EH (cell line): ENCODE measurements at places on chromosomes 13 and 19.

- DNase-seq: no peak
These were observed 333.9 kb downstream of the RFC3 start for GRCh38 chr13:34151885-34152284.

DNA sequence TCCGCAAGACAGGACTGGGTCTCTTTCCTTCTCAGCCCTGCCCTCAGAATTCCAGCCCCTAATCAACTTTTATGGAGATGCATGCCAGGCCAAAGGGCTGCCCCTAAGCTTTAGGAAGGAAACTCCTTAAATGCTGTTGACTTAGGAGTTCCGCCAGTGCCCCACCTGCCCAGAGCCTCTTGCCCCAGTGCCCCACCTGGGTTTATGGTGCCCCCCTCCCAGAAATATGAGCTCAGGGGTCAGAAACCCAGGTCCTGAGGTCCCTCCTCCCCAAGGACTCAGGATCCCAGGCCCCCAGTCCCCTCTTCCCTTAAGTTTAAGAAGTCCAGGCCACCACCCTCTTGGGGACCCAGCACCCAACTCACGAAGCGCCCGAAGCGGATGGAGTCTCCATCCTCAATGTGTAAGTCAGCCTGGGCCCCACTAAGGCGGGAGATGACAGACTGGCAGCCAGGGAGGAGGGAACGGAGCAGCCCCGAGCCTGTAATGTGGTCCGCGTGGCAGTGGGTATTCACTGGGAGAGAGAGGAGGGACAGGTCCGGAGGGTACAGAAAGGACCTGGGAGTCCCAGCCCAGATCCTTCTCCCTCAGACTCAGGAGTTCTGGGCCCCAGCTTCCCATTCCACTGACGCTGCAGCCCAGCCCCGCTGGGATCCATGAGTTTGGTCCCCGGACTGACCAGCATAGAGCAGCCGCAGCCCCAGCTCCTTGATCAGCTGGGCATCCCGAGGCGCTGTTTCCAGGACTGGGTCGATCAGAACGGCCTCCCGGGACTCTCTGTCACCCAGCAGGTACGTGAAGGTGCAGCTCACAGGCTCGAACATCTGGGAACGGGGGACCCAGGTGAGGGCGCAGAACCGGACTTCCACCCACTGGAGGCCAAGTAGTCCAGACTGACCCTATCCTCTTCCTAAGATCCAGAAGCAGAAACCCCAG lies 897 bp downstream of the ETHE1 start:
- peak; percentile 38 for DNase-seq

- peak; percentile 53 for DNase-seq
These were observed 71.3 kb downstream of the KLF12 start for GRCh38 chr13:74062933-74063332.

DNA sequence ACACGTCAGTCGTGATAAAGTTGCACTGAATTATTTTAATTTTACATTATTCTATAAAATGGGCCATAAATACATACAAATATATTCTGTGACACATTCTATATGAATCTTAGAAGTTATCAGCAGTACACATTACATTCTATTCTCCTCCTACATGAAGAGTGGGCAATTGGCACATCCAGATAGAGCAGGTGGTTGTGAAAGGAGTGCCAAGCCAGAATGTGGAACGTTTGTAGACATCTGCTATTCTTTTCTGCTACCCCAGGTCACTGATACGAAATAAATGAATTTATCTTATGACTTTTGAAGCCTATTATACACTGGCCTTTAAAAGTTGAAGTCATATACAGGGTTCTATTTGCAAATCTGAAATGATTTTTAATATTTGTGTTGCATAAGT lies 373.2 kb downstream of the PCDH17 start:
- DNase-seq: no peak

GRCh38 chr19:55543567-55543966 lies 1.8 kb downstream of the SBK3 start:
- no peak for DNase-seq

DNA sequence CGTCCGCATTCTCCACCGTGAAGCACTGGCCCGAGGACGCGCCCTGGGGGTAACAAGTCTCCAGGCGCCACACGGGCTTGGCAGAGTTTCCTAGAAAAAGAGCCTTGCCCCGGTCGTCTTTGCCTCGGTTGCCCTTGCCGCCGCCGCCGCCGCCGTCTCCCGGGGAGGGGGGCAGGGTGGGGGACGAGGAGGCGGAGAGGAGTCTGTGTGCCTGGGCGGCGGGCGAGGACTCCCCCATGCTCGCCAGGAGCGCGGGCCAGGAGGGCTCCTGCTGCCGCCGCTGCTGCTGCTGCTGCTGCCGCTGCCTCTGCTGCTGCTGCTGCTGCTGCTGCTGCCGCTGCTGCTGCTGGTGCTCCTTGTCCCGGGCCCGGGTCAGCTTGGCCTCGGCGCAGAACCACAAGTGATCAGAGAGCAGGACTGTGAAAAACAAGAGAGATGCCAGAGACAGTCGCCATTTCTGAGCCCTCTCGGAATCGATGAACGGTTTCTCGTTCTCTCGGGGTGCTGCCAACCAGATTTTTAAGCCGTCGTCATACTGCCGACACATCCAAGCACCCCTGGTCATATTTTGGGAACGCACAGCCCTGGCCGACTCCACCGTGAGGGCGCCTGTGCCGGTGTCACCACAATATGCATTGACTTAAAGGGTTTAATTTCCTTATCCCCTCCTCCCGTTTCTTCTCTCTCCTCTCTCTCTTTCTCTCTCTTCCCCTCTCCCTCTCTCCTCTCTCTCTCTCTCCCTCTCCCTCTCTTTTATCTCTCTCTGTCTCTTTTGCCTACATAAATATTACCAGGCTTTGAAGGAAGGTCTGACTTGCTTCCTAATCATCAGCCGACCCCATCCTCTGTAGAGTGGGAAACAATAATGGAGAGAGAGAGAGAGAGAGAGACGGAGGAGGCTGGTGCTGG lies 349.1 kb downstream of the LIG4 start:
- DNase-seq: peak; percentile 3

GRCh38 chr13:61463024-61463423 lies 47.4 kb upstream of the PCDH20 start:
- no peak for DNase-seq

DNA sequence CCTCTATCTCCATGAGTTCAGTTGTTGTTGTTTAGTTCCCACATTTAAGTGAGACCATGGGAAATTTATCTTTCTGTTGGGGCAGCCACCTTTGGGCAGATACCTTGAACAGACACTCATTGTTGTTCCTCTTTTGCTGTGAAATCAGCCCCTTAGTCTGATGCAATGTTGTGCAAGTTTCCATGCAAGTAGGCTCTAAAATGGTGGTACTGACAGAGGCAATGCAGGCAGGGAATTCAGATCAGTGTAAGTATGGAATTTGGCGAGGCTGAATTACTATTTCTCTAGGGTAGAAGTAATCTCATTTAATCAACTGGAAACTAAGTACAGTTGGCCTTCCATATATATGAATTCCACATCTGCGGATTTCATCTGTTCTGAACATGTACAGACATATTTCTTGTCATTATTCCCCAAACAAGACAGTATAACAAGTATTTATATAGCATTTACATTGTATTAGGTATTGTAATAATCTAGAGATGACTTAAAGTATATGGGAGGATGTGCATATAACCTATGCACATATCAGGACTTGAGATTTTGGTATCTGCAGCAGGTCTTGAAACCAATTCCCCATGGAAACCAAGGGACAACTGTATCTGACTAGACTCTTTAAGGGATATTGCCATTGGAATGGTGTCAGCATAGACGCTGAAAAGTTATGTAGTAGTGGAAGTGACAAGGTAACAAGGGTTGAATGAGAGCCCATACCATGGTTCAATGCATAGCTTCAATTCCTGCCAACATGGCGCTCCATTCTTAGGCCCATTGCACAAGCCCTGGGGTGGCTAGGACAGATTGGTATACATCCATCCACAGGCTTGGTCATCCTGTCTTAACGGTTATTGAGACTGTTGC lies 281.5 kb upstream of the HTR2A start:
- DNase-seq: no peak

DNA sequence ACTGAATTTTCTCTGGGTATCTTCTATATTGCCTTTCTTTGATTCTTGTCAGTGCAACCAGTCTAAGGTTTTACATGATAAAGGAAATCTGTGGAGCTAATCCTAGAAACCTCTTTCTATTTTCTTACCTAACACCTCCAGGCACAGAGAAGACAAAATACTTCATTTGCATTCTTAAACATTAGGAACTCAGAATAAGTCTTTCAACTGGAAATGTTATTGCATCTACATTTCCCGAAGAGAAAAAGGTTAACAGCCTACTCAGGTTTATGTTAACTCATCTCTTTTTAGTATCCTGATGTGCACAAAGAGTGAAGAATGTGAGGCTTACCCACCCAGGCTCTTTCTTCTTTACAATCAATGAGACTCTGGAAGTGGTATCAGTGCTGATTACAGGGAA lies 106.7 kb downstream of the PCCA start:
- DNase-seq: no peak
